Activated CD8-positive, alpha-beta memory T cell treated with anti-CD3 and anti-CD28 coated beads, Interleukin-2, amount 50 U/mL, for 48 hours (primary cell): ENCODE measurements at places on chromosomes 6 and 20.

DNA sequence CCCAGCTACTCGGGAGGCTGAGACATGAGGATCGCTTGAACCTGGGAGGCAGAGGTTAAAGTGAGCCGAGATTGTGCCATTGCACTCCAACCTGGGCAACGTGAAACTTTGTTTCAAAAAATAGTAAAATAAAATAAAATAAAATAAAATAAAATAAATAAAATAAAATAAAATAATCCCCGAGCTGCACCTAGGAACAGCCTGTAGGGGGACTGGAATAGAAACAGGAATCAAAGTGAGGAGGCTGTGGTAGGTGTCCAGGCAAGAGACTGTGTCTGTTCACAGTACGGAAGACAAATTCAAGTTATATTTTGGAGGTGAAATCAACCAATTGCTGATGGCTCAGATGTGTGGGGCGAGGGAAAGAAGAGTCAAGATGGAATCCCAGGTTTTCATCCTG lies 86.2 kb downstream of the KCNB1 start:
- no peak for DNase-seq

GRCh38 chr6:34333858-34334257 lies 58.6 kb downstream of the NUDT3 start:
- DNase-seq = no peak

DNA sequence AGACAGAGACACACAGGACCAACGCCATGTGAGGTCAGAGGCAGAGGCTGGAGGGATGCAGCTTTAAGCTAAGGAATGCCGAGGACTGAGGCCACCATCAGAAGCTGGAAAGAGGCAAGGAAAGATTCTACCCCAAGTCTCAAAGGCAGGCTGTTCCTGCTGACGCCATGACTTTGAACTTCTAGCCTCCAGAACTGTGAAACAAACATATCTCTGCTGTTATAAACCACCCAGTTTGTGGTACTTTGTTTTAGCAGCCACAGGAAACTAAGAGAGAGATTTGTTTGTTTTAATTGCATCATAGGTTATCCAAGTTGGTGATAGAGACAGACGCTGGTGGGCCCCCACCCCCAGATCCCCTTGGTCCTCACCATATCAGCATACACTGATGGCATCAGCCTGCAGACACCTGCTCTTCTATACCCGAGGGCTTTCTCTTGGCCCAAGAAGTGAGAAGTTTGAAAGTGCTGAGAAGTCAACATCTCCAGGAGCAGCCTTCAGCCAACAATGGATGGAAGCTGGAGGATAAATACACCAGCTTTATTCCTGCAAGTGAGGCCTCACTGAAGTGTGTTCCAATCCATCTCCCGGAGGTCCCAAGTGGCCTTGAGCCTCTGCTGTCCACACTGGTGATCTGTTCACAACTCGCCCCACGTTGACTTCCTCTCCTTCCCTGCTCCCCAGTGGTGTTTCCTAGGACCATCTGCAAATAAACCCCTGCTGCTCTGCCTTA lies 154.7 kb downstream of the BTBD3 start:
- DNase-seq = no peak

- no peak for DNase-seq
Measured at GRCh38 chr6:34610819-34611477, 54.8 kb upstream of the SPDEF start.

- peak; percentile 73 for DNase-seq
Measured at GRCh38 chr20:62860924-62861691, 514 bp downstream of the TCFL5 start.

DNA sequence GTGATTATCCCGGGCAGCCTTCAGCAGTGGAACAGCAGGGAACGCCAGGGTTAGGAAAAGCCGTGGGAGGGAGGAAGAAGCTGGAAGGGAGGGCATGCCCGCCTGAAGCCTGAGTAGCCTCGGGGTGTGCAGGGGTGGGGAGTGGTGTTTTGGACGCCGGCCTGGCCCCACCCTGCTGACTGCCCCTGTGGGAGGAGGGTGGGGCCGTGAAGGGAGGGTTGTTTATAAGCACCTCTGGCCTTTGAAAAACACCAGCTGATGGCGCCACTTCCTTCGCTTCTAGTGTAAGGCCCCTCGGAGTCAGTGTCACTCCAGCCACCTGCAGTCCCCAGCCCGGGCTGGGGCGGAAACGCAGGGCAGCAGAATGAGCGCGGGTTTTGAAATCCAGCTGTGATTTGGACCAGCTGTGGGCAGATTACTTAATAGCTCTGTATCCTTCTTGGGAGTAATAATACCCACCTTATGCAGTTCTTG lies 52.8 kb upstream of the BMP6 start:
- no peak for DNase-seq

- no peak for DNase-seq
Measured at GRCh38 chr6:154502553-154502952, 7.9 kb downstream of the CNKSR3 start.

GRCh38 chr6:152598901-152599537 lies 38.1 kb downstream of the SYNE1 start:
- no peak for DNase-seq

DNA sequence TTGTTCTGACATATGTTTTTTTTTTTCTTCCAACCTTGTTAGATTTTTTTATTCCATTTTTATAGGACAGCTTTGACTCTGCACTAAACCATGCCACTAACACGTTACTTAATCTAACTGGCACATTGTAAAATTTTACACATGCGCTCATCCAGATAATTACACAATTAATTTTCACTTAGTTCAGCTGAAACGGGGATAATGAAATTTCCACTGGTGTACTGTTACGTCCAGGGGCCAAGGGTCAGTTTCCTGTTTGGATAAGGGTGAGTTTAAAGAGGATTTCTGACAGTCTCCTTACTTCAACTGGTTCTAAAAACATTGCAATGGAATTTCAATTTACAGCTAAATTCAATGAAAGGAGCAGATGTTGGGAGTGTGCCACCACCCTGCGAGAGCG lies 221.8 kb upstream of the CEP162 start:
- no peak for DNase-seq
